GM18507 (cell line): ENCODE measurements at places on chromosomes 16 and 17.

DNA sequence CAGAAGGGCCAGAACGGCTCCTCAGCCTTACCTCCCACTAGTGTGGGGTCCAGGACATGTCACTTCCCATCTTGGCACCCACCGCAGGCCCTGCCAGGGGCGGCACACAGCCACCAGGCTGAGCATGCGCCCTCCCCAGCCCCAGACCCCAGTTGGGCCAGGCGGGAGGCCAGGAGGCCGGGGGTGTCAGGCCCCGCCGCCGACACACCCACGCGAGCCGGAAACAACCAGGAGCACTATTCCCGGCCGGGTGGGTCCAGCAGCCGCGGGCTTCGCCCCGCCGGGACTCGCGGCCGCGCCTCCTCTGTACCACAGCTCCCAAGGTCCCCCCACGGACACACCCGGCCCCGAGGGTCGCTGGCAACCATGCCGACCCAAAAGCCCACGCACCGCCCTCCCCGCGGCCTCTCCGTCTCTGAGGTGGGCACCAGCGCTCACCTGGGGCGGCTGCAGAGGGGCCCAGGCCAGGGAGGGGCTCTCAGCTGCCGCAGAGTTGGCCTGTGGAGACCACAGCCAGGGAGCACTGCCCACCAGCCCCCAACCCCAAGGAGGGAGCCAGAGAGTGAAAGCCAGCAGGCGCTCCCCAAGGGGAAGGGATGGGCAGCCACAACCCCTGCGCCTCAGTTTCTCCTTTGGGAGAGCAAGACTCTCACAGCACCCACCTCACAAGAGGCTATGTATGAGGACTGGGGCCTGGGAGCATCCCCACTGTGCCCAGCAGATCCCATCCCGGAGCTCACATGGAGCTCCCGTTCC, 18.0 kb downstream of the B9D1 start:
- no peak for DNase-seq

DNA sequence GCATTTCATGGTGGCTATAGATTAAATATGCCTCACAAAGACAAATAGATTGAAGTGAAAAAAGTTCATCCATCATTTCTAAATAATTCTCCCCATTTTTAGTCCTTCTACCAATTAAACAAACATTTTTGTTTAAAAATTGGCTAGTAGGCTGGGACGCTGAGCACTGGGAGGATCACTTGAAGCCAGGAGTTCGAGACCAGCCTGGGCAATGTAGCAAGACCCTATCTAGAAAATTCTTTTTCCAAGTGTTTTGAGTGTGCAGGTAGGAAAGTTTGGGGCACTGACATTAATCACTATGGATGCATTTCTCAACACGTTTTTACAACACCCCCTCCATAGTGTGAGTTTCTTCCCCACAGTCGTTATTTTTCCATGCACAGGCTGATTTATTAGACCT, 56.7 kb downstream of the MRC2 start:
- no peak for DNase-seq

DNA sequence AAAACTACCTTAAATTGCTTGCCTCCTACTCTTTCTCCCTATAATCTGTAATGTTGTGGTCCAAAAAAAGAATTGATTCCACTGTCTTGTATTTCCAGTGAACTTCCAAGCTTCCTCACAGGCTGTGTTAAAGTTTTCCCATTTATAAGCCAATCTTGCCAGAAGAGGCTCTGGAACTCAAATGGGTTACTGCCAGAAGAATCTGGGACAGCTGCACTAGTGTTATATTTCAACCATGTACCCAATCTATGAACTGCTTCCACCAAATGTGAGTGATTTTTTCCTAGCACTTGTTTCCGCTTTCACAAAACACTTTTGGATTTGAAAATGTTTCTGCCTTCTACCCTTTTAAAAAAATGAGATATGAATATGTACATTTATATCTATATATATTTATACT, 1.8 kb downstream of the CCDC43 start:
- no peak for DNase-seq

GRCh38 chr17:76239538-76240274, 587 bp downstream of the RNF157 start:
- no peak for DNase-seq

DNA sequence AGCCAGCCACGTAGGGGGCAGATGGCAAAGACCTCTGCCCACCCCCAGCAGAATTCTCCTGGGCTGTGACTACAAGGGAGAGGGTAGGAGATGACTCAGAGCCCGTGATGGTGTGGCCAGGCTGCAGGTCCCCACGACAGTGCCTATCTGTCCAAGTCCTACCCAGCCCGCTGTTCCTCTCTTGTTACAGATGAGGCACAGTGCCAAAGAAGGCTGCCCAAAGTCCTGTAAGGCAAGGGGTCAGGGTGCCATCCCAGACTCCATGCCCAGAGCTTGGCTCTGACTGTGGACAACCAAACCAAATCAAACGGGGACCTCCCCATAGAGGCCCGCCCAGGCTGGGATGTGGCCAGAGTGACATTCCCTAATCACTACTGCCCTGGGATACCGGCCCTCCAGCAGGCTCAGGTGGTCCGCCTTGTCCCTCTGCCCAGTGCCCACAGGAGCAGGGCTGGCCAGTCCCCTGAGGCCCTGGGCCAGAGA, 12.6 kb upstream of the BCAR1 start:
- no peak for DNase-seq

DNA sequence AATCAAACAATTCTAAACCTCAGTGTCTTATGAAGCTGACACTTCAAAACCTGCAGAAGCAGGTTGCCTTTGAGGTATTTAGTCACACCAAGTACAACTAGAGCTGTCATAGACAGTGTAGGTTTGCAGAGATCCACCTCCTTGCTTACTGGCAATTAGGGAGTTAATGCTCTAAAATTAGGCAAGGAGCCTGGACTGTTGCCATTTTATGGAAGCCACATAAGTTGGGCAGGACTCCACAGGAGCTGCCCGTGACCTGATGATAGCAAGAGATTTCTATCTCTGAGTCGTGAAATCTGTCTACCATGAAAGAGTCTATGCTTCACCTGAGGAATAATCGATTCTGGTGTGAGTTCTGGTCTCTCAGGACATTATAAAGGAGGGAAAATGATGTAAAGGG, 8.9 kb downstream of the EME1 start:
- no peak for DNase-seq

GRCh38 chr16:10100829-10101228, 81.4 kb downstream of the GRIN2A start:
- no peak for DNase-seq

DNA sequence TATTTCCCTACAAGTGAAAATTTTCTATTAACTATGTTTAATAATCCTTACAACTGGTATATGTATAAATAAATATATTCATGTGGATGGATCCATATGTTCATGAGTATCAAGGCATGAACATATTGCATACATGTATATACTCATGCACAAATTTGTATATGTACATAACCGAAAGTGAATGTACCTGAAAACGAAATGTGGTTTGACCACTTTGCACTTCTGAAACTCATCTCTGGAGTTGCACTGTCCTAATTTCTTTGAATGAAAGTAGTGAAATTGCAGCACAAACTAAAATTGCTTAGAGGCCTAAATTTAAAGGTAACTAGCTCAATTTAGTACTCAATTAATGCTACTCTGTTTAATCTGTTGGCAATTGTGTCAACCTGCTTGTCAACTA, 27.4 kb upstream of the GNAO1 start:
- no peak for DNase-seq

DNA sequence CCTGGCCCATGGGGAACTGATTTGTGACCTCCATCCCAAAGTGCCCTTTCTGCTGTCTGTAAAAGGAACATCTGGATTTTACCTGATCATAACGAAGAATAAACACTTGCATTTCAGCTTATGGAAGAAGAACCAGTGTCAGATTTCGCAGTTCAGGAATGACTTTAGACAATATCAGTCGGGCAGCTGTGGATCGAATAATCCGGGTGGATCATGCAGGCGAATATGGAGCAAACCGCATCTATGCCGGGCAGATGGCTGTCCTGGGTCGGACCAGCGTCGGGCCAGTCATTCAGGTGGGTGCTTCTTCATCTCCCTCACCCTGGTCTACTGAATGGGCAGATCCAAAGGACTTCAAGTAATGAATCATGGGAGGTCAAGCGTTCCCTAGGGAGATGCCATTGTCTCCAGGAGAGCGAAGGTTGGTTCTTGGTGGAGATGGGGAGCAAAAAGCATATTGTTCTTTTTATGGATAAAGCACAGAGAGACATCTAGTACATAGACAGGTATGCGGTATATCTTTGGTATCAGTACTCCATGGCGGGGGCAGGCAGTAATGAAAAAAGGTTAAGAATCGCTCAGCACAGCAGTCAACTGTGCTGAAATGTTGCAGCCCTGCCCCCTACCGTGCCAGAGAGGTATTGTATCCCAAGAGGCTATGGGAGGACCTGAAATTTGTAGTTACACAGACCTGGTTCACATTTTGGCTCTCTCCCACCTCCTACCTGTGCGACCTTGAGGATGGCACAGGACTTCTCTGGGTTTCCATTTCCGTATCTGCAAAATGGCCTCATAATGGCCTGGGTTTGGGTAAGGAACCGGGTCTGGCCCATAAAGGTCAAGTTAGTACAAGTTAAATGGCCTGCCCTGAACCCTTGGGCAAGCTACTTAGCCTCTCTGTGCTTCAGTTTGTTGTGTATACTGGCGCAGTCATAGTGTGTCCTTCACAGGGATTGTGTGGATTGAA, 4.7 kb downstream of the COQ7 start:
- no peak for DNase-seq

DNA sequence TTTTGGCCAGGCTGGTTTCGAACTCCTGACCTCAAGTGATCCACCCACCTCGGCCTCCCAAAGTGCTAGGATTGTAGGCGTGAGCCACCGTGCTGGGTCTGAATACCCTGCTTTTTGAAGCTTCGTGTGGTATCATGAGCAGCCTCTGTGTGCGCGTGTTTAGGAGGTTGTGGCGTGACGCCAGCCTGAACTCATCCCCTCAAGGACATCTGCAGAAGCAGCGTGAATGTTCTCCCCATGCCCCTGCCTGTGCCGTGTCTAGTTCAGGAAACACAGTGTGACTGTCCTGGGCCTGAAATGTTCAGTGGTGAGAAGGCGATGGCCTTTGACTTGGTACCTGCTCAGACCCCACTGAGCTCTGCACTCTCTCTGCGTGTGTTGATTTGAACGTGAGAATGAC, 35.6 kb downstream of the RNF213 start:
- no peak for DNase-seq

GRCh38 chr17:51740531-51740930, 418.0 kb downstream of the CA10 start:
- DNase-seq: no peak

DNA sequence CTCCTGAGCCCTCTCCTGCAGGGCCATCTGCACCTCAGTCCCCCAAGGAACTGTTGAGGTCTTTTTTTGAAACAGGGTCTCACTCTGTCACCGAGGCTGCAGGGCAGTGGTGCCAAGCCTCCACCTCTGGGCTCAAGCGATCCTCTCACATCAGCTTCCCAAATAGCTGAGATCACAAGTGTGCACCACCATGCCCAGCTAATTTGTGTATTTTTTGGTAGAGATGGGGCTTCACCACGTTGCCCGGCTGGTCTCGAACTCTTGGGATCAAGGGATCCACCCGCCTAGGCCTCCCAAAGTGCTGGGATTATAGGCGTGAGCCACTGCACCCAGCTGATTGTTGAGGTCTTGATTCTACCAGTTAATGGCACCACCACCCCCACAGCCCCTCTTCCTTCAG, 27.9 kb upstream of the ENDOV start:
- no peak for DNase-seq

DNA sequence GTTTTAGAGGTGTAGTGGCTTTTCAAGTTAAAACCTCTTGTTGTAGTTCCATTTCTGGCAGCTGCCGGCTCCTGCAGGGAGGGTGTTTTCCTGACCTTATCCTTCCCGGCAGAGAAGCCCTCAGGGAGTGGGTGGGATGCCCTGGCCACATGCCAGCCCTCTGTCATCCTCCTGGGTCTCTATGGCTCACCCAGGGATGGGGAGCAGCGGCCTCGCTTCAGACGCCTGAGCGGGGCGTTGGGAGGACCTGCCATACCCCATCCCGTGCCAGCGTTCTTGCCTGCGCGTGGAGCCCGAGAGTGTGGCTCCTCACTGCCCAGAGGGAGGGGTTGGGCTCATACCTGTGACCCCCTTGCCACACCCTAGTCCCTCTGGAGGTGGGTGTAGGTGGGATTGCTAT, 11.9 kb downstream of the KCNJ12 start:
- DNase-seq: no peak

DNA sequence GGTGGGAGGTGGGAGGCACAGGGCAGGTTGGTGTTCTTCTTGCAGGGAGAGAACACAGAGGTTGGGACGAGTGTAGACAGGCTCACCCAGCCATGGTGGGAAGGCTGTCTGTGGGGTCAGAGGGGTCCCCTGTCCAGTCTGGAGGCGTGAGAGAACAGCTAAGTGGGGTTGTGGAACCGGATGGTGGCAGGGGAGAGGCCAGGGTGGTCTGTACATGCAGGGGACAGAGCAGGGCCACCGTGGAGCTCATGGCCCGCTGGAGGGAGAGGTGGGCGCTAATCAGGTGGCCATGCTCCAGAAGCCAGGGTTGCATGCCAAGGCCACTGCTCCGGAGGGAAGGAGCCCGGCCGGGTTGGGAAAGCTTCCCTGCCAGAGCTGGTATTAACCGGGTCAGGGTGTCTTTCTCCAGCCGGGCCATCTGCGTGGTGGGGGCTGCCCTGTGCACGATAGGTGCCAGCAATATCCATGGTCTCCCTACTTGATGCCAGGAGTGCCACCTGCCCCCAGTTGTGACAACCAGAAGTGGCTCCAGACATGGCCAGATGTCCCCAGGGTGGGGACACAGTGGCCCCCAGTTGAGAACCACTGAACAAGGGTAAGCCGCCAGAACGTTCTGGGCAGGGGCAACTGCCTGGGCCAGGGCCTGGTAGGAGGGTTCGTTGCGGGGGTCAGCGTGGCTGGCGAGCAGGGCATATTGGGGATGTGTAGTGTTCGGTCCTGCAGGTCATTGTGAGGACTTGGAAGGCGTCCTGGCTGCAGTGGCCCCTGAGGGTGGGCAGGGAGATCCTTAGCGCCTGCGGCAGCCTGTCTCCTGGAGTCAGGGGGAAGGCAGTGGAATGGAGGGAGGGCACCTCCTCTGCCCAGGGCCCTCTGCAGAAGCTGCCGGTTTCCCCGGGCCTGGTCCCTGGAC, 5.1 kb downstream of the SNN start:
- DNase-seq: no peak

- DNase-seq: no peak
Observed at GRCh38 chr17:44272954-44273353, 5.0 kb upstream of the SLC4A1 start.

- no peak for DNase-seq
Observed at GRCh38 chr17:806346-806745, 24.2 kb downstream of the MRM3 start.

DNA sequence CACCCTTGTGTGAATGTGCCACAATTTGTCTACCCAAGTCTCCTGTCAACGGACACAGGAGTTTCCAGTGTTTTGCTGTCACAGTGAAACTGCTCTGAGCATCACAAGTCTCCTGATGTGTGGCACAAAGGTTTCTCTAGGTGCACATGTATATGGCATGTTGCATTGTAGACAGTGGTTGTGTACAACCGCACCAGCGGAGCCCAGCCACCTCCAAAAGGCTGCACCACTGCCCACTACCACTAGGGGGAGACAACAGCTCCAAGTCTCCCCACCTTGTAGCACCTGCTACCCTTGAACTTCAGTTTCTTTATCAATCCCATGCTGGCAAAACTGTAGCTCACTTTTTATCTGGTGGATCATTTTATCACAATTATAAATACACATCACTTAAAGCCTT, 95.5 kb upstream of the ZNF469 start:
- DNase-seq: no peak
